ENCODE measurements at places on chromosomes 12 and 14.

DNA sequence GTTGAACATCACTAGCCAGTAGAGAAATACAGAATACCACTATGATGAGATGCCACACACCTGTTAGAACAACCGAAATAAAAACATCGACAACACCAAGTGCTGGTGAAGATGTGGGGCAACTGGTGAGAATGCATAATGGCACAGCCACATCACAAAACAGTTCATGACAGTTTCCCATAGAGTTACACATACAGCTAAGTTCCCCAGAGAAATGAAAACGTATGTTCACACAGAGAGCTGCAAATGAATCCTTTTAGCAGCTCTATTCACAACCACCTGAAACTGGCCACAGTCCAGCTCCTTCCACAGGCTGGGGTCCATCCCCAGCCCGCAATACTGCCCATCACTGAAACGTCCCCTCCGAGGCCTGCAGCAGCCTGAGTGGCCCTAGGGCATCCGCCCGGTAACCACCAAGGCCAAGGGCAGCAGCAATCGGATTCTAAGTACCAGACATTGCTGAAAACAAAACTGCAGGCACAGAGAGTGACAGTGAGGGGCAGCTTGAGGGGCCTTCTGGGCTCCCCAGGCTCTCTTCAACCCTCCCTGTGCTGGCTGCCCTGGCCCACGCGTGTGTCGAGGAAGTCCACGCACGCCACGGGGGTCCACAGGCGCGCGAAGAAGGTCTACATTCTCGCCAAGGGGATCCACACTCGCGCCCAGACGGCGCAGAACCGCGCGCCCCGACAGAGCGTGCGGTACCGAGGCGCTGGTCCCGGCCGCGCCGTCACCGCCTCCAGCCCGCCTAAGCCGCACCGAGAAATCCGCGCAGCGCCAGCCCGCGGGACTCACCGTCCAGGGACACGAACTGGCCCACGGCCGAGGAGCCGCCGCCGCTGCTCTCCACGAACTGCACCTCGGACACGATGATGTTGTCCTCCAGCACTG, 903 bp downstream of the BRF1 start:
- peak overlapping the region; percentile 93 for H3K4me3 ChIP-seq
- H3K36me3 ChIP-seq = no peaks in the 10 kb centered on the region
- peak overlapping the region; percentile 90 for H3K27ac ChIP-seq
- H3K4me1 ChIP-seq = peaks cover 30% of the 10 kb centered on the region
- DNase-seq = no peak

- H3K27ac ChIP-seq = no peak overlapping the region
- no peaks in the 10 kb centered on the region for H3K27me3 ChIP-seq
- no peaks in the 10 kb centered on the region for H3K36me3 ChIP-seq
- H3K4me1 ChIP-seq = no peaks in the 10 kb centered on the region
Observed at GRCh38 chr14:88312257-88312656, 10.8 kb downstream of the KCNK10 start.

GRCh38 chr12:24116548-24116947, 167.1 kb upstream of the SOX5 start:
- no peaks in the 10 kb centered on the region for H3K4me1 ChIP-seq
- H3K4me3 ChIP-seq = no peak overlapping the region
- no peaks in the 10 kb centered on the region for H3K27me3 ChIP-seq

GRCh38 chr14:65840118-65840751, 427.7 kb downstream of the FUT8 start:
- no peak for DNase-seq
- H3K36me3 ChIP-seq = no peaks in the 10 kb centered on the region
- peaks cover 21% of the 10 kb centered on the region for H3K4me1 ChIP-seq

DNA sequence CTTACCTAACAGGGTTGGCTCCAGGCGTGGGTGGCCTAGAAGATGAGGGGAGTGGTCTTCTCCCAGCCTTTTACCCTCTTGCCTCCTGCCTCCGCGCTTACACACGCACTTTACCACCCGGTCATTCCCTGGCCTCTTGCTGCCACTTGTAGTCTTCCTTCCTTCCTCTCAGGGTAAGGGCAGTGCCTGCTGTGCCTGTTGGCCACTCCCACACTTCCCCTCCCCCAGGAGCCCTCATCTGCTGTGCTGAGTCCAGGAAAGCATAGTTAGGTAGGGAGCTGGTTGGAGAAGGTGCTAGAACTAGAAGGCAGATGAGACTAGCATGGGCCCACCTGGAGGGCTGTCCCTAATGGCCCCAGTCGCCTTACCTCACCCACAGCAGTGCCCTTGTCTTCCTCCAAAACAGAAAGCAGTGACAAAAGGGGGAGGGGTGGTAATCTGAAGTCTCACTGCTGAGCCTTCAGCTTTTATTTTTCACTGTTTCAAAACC, 54.3 kb upstream of the SRSF5 start:
- peak overlapping the region; percentile 76 for H3K4me3 ChIP-seq
- peaks cover 3% of the 10 kb centered on the region for H3K27me3 ChIP-seq
- peaks cover 77% of the 10 kb centered on the region for H3K4me1 ChIP-seq
- H3K36me3 ChIP-seq = peaks cover 33% of the 10 kb centered on the region

- no peaks in the 10 kb centered on the region for H3K4me1 ChIP-seq
- no peak overlapping the region for H3K27ac ChIP-seq
- peaks cover 2% of the 10 kb centered on the region for H3K27me3 ChIP-seq
- no peaks in the 10 kb centered on the region for H3K36me3 ChIP-seq
Observed at GRCh38 chr14:38143659-38144505, 63.8 kb upstream of the SSTR1 start.

GRCh38 chr14:66038212-66038611, 448.0 kb upstream of the CCDC196 start:
- no peak overlapping the region for H3K4me3 ChIP-seq
- H3K4me1 ChIP-seq = no peaks in the 10 kb centered on the region
- no peak for DNase-seq
- H3K36me3 ChIP-seq = no peaks in the 10 kb centered on the region
- H3K27ac ChIP-seq = no peak overlapping the region

- H3K27me3 ChIP-seq = no peaks in the 10 kb centered on the region
- H3K4me1 ChIP-seq = no peaks in the 10 kb centered on the region
- DNase-seq = no peak
- no peak overlapping the region for H3K27ac ChIP-seq
- H3K4me3 ChIP-seq = no peak overlapping the region
Observed at GRCh38 chr12:28486521-28486920, 296.3 kb downstream of the CCDC91 start.

DNA sequence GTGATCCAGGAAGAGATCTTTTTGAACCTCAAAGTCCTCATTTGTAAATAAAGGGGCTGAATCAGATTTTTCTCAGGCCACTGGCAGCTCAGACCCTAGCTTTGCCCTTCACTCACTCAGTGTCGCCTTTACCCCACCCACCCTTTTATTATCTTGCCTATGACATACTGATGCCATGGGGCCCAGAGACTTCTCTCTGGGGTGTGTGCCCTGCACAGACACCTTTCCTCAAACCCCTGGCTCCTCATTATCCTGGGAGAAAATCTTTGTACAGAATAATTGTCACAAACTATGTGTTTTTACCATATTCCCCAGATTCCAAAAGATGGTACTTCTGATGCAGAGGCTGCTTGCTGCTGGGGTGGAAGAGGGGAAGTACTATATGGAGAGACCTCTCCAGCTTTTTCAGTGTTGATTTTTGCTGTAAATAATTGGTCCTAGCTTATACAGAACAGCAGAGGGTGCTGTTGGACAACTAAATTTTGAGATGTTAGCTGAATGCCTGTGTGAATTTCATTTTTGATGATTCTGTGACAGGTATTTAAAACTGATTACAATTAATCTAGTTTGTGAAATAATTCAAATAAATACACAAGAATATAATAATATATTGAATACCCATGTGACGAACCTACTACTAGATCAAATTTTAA, 53.9 kb upstream of the DCD start:
- H3K27me3 ChIP-seq = no peaks in the 10 kb centered on the region
- peak; percentile 49 for DNase-seq
- no peaks in the 10 kb centered on the region for H3K4me1 ChIP-seq
- no peak overlapping the region for H3K27ac ChIP-seq
- no peak overlapping the region for H3K4me3 ChIP-seq

GRCh38 chr14:98010784-98011183, 1213.6 kb downstream of the VRK1 start:
- peaks cover 2% of the 10 kb centered on the region for H3K27me3 ChIP-seq
- no peaks in the 10 kb centered on the region for H3K4me1 ChIP-seq
- H3K4me3 ChIP-seq = no peak overlapping the region
- no peak for DNase-seq
- H3K36me3 ChIP-seq = no peaks in the 10 kb centered on the region

DNA sequence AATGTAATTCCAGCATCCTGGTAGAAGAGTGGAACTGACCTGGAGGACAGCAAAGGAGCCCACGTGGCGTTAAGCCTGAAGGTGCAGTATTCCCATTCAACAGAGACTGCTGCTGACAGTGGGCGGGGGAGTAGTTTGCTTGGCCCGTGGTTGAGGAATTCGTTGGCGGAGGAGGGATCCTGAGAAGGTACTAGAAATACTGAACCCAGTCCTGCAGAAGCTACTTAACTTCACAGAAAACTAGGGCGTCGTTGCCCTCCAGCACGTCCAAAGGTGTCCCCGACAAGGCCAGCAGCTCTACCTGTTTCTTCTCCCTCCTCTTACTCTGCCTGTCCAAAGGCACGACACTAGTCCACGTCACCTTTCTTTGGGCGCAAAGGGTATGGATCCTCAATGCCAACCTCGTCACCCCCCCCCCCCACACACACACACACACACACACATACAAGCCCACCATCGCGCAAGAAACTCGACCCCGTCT, 303 bp downstream of the PUS7L start:
- peak overlapping the region; percentile 98 for H3K4me3 ChIP-seq
- peaks cover 7% of the 10 kb centered on the region for H3K27me3 ChIP-seq
- peaks cover 14% of the 10 kb centered on the region for H3K36me3 ChIP-seq
- no peak for DNase-seq
- H3K4me1 ChIP-seq = peaks cover 64% of the 10 kb centered on the region

DNA sequence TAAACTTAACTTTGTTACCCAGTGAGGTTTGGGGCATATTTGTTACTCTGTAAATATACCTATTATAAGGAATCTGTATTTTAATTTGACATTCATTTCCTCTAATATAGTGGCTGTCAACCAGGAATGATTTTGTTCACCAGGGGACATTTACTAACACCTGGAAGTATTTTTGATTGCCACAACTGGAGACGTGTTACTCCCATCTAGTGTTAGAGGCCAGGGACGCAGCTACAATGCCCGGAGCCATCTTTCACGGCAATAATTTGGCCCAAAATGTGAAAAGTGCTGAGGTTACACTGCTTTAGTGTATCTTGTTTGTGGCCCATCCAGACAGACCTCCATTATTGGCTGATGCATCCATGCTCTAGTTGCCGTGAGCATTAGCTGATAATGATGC, 881.3 kb upstream of the ATXN7L3B start:
- H3K36me3 ChIP-seq = no peaks in the 10 kb centered on the region
- no peak for DNase-seq
- no peaks in the 10 kb centered on the region for H3K27me3 ChIP-seq
- H3K4me3 ChIP-seq = no peak overlapping the region

- DNase-seq = no peak
- H3K4me1 ChIP-seq = no peaks in the 10 kb centered on the region
- H3K36me3 ChIP-seq = no peaks in the 10 kb centered on the region
- H3K27me3 ChIP-seq = peaks cover 2% of the 10 kb centered on the region
- H3K27ac ChIP-seq = no peak overlapping the region
- no peak overlapping the region for H3K4me3 ChIP-seq
Observed at GRCh38 chr14:100715332-100715731, 11.4 kb upstream of the DLK1 start.

- H3K4me3 ChIP-seq = no peak overlapping the region
- peaks cover 4% of the 10 kb centered on the region for H3K27me3 ChIP-seq
- H3K27ac ChIP-seq = no peak overlapping the region
- H3K36me3 ChIP-seq = no peaks in the 10 kb centered on the region
- H3K4me1 ChIP-seq = no peaks in the 10 kb centered on the region
Observed at GRCh38 chr12:127485528-127485927, 781.4 kb upstream of the TMEM132C start.

- no peaks in the 10 kb centered on the region for H3K4me1 ChIP-seq
- H3K4me3 ChIP-seq = no peak overlapping the region
- no peak for DNase-seq
- no peak overlapping the region for H3K27ac ChIP-seq
Observed at GRCh38 chr12:102970780-102971179, 13.3 kb downstream of the ASCL1 start.

GRCh38 chr12:49672301-49673217, 34.6 kb downstream of the FMNL3 start:
- peaks cover 6% of the 10 kb centered on the region for H3K27me3 ChIP-seq
- peaks cover 3% of the 10 kb centered on the region for H3K36me3 ChIP-seq

DNA sequence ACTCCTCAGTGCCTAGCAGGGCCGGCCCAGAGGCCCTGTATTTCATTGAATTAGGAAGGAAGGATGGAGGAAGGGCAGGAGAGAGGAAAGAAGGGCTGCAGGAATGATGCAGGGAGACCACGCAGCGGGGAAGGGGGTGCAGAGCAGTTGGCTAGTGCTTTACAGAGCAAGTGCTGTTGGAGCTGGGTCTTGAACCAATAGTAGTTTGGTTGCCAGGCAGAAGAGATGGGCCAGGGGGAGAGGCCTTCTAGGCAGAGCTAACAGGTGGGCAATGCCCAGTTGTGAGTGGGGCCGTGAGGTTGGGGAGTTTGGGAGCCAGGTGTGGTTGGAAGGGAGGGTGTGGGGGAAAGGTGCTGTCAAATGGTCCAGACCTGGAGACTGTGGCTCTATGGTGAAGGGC, 39.1 kb upstream of the SRSF5 start:
- H3K27ac ChIP-seq = peak overlapping the region; percentile 86
- H3K36me3 ChIP-seq = no peaks in the 10 kb centered on the region
- H3K27me3 ChIP-seq = no peaks in the 10 kb centered on the region
- peaks cover 47% of the 10 kb centered on the region for H3K4me1 ChIP-seq
- peak overlapping the region; percentile 77 for H3K4me3 ChIP-seq

GRCh38 chr14:82657186-82657675, 1123.6 kb upstream of the SEL1L start:
- H3K36me3 ChIP-seq = no peaks in the 10 kb centered on the region
- no peaks in the 10 kb centered on the region for H3K27me3 ChIP-seq
- no peaks in the 10 kb centered on the region for H3K4me1 ChIP-seq
- no peak overlapping the region for H3K27ac ChIP-seq
- no peak for DNase-seq

- no peak for DNase-seq
- no peak overlapping the region for H3K27ac ChIP-seq
- H3K36me3 ChIP-seq = no peaks in the 10 kb centered on the region
- no peaks in the 10 kb centered on the region for H3K4me1 ChIP-seq
- H3K27me3 ChIP-seq = peaks cover 14% of the 10 kb centered on the region
- no peak overlapping the region for H3K4me3 ChIP-seq
Observed at GRCh38 chr14:93369713-93370266, 22.8 kb downstream of the COX8C start.

- peaks cover 78% of the 10 kb centered on the region for H3K4me1 ChIP-seq
- peaks cover 3% of the 10 kb centered on the region for H3K27me3 ChIP-seq
- DNase-seq = peak; percentile 21
- no peaks in the 10 kb centered on the region for H3K36me3 ChIP-seq
Observed at GRCh38 chr14:91872517-91873470, 5.5 kb upstream of the TC2N start.

- H3K27ac ChIP-seq = no peak overlapping the region
- no peak for DNase-seq
- H3K4me1 ChIP-seq = peaks cover 13% of the 10 kb centered on the region
- H3K4me3 ChIP-seq = no peak overlapping the region
Observed at GRCh38 chr12:39426636-39427240, 16.2 kb downstream of the KIF21A start.

GRCh38 chr12:49296836-49297694, 2.1 kb downstream of the PRPH start:
- DNase-seq = no peak
- H3K27me3 ChIP-seq = peaks cover 22% of the 10 kb centered on the region
- H3K4me1 ChIP-seq = peaks cover 7% of the 10 kb centered on the region
- H3K4me3 ChIP-seq = no peak overlapping the region
- no peaks in the 10 kb centered on the region for H3K36me3 ChIP-seq
- no peak overlapping the region for H3K27ac ChIP-seq

All from immature natural killer cell (primary cell).